Adrenal gland (tissue), 19 donors: ENCODE measurements at places on chromosomes 12 and 14. TPM values are rescaled to one million over a fixed set of nuclear protein-coding genes. Genes with fewer than 3 reads are reported as not detected.
A peak's percentile ranks its signal among the peaks of the same experiment; 100 is the strongest.

Gene JPH4
- 11.1 TPM for total RNA-seq

Gene NUP37
- total RNA-seq: 80.8 TPM

Gene PTHLH
- 0.18 TPM for total RNA-seq

Gene IL22
- total RNA-seq: not detected

- DNase-seq: peak; percentile 28
- H3K4me1 ChIP-seq: peaks cover 11% of the 10 kb centered on the region
- H3K4me3 ChIP-seq: no peak overlapping the region
- H3K27me3 ChIP-seq: no peaks in the 10 kb centered on the region
These were observed 3.7 kb downstream of the SLC25A21 start for GRCh38 chr14:37168721-37169120.

DNA sequence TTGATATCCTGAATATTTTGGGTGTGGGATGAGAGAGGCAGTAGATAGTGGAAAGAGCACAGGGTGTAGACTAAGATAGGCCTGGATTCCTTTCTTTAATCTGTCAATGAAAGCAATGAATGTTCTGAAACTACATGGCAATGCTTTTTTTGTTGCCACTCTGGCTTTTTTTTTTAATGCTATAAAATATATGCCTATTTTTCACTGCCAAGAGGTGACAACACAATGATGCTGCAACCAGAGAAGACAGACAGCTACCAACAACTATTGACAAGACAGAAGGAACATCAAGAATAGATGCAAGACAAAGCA, 9.4 kb downstream of the ANG start:
- H3K27ac ChIP-seq: no peak overlapping the region
- H3K27me3 ChIP-seq: no peaks in the 10 kb centered on the region
- no peaks in the 10 kb centered on the region for H3K4me1 ChIP-seq
- H3K36me3 ChIP-seq: no peaks in the 10 kb centered on the region
- no peak overlapping the region for H3K4me3 ChIP-seq
- DNase-seq: no peak

DNA sequence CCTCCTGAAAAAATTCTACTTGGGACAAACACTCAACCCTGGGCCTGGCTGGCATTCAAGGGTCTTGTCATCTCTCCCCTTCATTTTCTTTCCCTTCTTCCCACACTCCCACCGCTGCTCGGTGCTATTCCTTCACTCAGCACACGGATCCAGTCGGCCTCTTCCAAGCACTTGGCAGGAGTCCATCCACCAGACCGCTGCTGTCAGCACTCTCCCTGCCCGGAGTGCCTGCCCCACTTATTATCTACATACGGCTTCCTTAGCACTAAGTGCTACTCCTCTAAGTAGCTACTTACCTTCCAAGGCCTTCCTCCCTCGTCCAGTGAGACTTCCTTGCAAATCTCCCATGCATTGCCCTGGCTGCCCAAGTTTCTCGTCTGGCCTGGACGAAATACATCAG, 29.8 kb downstream of the CALM1 start:
- no peaks in the 10 kb centered on the region for H3K36me3 ChIP-seq
- H3K27me3 ChIP-seq: no peaks in the 10 kb centered on the region
- no peak for DNase-seq
- no peak overlapping the region for H3K27ac ChIP-seq
- no peak overlapping the region for H3K4me3 ChIP-seq

DNA sequence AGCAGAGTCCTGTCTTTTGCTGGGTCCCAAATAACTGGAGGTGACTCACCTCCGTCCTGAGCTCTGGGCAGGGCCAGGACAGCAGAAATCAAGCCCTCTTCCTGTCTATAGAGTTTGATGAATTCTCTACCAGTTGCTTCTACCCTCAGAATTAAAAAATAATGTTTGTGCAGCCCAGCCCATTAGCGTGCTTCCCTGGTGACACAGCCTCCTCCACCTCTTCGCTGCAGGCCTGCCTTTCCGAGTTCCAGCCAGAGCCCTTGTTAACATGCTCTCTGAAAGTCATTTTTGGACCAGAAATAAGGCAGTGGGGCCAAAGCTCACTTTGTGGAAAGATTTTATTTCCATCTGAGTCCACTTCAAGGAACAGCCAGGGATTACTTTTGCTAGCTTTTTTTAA, 94.0 kb downstream of the TBX5 start:
- H3K27me3 ChIP-seq: peaks cover 4% of the 10 kb centered on the region
- no peaks in the 10 kb centered on the region for H3K36me3 ChIP-seq
- H3K4me3 ChIP-seq: no peak overlapping the region
- DNase-seq: no peak
- no peak overlapping the region for H3K27ac ChIP-seq

GRCh38 chr12:95115641-95116040, 42.2 kb upstream of the NR2C1 start:
- DNase-seq: no peak
- H3K27ac ChIP-seq: no peak overlapping the region
- H3K27me3 ChIP-seq: no peaks in the 10 kb centered on the region
- H3K4me3 ChIP-seq: no peak overlapping the region

DNA sequence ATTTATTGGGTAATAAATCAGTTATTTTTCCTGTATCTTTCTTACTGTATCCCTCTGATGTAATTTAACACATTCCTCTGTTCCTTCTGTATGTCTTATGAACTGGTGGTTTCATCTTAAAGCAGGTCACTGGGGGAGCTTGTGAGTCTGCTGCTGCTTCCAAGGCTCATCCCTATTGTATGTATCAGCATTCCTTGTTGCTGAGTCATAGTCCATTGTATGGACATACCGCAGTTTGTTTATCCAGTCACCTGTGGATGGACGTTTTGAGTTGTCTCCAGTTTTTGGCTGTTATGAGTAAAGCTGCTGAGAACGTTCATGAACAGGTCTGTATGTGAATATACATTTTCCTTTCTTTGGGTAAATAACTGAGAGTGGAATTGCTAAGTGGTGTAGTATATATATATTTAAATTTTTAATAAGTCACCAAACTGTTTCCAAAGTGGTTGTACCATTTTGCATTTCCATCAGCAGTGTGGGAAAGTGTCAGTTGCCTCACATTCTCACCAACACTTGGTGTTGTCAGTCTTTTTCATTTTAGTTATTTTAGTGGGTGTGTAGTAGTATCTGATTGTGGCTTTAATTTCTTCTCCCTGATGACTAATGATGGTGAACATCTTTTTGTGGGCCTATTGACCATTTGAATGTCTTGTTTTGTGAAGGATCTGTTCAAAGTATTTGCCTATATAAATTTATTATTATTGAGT, 82.7 kb downstream of the BEGAIN start:
- H3K4me1 ChIP-seq: peaks cover 6% of the 10 kb centered on the region
- no peak overlapping the region for H3K4me3 ChIP-seq
- H3K27ac ChIP-seq: no peak overlapping the region
- H3K27me3 ChIP-seq: no peaks in the 10 kb centered on the region
- DNase-seq: no peak
